Activated CD4-positive, alpha-beta T cell treated with anti-CD3 and anti-CD28 coated beads, Interleukin-2, amount 10 ng/mL, durations not matched to agents 24 days and 14 days (primary cell): ENCODE measurements at places on chromosomes 7 and 10. TPM values are rescaled to one million over a fixed set of nuclear protein-coding genes. Genes with fewer than 3 reads are reported as not detected.

DNA sequence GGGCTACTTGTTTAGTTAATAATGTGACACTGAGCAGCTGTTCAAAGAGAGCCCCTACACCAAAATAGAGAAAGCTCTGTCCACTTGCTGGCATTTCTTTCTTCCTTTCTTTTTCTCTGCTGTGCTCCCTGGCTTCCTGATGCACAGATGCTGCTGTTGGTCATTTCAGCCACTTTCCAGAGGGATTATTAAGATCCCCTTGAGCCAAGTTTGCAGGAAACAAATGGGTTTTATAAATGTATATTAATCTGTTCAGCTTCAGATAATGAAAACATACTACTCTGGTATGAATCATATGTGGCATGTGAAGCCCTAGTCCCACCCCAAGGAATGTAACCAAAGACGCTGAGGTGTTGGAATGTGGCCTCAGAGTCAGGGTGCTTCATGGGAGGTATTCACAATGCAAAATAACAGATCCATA, 638.2 kb upstream of the FZD8 start:
- DNase-seq = no peak

SLC18A2 gene
- total RNA-seq = not detected in 2 replicates

- no peak for DNase-seq
These were observed 281.1 kb upstream of the LRRN3 start for GRCh38 chr7:110809832-110810231.

- peak; percentile 89 for DNase-seq
These were observed 116.6 kb downstream of the KLF6 start for GRCh38 chr10:3668276-3668965.

DNA sequence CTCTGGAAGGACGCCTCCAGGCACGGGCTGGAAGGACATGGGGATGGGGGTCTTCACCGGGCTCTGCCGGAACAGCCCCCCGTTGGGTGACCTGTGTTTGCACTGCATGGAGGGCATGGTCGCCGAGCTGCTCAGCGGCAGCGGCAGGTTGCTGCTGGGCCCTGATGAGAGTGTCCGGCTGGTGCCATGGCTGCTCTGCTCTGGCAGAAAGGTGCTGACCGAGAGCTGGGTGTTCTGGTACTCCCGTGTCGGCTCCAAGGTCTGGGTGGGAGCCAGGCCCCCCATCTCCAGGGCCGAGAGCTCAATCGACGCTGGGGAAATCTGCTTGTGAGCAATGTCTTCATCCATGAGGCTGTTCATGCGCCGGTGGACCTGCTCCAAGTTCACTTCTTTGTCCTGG, 764.3 kb downstream of the GRID1 start:
- DNase-seq = peak; percentile 46

IQUB gene
- 0.05 TPM in 1 of 2 replicates, not detected in the other for total RNA-seq

DNA sequence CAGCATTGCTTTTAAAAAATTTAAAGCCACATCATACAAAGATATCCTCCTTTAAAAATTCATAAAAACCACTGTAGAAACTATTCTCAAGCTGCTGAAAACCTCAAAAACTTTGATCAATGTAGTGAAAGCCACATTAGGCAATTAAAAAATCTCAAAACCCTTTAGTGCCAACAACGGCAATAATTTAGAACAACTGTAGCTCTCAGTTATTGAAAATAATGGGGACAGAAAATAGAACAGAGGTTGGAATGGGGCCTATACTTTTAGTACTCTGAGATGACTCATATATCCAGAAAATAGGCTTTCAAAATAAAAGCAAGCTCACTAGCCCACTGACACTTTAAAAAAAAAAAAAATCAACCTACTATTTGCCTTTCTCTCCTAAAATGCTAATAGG, 87.5 kb downstream of the GSAP start:
- DNase-seq = no peak

- DNase-seq = no peak
These were observed 58.5 kb upstream of the ECHDC3 start for GRCh38 chr10:11683529-11684320.
